NCI-H1694 treated with DMSO at 0.1 percent for 48 hours (cell line): ENCODE measurements at places on chromosomes 1 and 21.

- no peak for DNase-seq
These were observed 1.8 kb downstream of the RNF220 start for GRCh38 chr1:44406737-44407429.

DNA sequence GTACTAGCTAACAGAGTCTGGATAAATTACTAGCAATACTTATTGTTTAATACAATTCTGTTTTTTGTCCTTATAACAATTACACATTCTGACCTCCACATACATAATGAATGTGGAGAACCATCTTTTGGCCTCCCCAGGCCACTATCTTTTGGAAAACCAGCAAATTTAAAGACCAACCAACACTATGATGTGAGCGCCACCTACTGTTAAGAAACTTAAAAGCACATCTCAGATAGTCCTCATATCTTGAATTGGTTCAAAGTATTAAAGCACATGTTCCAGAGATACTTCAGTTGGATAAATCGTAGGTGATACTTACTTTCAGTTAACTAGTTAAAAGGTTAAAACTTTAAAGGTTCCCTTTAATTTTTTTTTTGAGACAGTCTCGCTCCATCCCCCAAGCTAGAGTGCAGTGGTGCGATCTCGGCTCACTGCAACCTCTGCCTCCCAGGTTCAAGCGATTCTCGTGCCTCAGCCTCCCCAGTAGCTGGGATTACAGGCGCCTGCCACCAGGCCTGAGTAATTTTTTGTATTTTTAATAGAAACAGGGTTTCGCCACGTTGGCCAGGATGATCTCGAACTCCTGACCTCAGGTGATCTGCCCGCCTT, 29.3 kb upstream of the USP1 start:
- peak; percentile 90 for DNase-seq

DNA sequence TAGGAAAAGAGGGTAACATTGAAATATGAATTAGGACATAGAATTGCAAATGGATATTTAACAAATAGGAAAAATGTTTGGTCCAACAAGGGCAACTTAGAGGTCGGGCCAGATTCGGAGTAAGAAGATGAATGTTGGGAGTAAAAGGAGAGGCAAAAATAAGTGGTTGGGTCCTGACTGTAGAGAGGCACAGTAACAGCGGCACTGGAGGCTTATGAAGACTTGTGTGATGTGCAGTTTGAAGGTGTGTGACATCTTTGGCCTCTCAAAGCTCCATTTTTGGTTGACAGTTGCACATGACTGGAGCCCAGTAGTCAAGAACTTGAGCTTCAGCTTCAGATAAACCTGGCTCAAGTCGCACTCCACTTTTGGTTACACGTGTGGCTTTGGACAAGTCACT, 109.9 kb upstream of the PAXBP1 start:
- DNase-seq: no peak

DNA sequence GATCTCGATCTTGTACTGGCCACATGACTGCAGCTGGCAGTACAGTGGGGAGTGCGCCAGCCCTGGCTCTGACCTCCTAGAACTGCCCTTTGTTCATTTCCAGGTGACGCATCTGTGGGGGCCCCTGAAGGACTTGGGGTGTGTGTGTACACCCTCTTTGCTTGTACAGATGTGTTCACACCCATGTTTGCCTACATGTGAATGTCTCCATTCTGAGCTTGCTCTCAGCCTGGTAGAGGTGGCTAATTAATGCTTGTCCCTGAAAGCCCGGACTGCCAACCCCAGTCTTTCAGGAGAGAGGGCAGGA, 19.8 kb downstream of the TNFRSF1B start:
- DNase-seq: no peak

DNA sequence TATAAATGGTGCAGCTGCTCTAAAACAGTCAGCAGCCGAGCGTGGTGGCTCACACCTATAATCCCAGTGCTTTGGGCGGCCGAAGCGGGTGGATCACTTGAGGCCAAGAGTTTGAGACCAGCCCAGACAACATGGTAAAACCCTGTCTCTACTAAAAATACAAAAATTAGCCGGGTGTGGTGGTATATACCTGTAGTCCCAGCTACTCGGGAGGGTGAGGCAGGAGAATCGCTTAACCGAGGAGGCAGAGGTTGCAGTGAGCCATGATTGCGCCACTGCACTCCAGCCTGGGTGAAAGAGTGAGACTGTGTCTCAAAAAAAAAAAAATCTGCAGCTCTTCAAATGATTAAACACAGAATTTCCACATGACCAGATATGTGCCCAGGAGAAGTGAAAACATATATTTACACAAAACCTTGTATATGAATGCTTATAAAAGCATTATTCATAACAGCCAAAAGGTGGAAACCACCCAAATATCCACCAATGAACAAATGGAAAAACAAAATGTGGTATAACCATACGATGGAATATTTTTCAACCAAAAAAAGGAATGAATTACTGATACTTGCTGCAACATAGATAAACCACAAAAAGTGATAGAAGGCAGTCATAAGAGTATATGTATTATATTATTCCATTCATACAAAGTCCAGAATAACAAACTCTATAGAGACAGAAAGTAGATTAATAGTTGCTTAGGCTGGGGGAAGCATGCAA, 14.1 kb downstream of the EPS15 start:
- no peak for DNase-seq

GRCh38 chr1:203839081-203839480, 22.3 kb upstream of the SNRPE start:
- no peak for DNase-seq

- DNase-seq: no peak
These were observed 133.4 kb upstream of the ERRFI1 start for GRCh38 chr1:8159470-8160024.

GRCh38 chr1:214281021-214281719, at the start of gene SMYD2:
TSS of gene SMYD2 (plus strand) at chr1:214281159. CDS start at chr1:214281255, 96 bp downstream.
- DNase-seq: peak; percentile 29

GRCh38 chr1:6303397-6304012, 42.6 kb upstream of the GPR153 start:
- no peak for DNase-seq

DNA sequence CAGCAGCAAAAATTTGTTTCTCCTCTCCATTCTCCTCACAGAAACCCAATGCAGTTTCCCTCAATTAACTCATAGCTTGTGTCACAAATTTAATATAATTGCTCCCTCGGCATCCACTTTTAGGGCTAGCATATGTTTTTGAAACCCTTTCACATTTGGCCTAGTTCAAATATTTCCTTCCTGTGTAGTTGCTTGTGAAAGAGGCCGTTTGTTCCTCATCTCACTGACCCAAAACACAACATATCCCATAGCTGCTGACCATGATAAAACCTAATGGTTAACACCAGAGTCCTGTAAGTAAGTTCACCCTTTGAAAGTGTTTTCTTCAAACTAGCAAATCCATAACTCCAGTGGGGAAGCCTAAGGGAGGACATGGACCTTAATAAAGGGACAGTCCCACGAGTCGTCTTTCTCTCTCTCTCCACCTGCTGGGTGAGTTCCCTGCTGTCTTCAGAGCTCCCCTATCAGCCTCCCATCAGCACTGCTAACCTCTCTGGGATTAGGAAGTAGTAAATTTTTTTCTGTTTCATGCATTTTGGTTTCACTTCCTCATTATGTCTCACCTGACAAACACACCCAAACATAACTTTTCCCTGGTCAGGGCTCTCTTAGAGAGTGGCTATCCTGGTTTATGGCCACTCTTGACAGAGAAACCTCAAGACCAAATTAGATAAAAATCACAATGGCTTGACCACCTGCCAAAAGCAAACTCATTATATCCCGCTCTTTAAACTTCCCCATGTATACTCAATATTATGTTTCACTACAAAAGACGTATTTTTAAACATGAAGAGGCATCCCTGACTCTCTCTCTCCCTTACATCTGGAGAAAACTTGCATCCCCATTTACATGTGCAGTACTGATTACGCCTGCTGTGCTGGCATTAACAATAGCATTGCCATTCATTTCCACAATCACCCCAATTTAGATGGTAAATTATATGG, 177.7 kb upstream of the HP1BP3 start:
- DNase-seq: no peak

DNA sequence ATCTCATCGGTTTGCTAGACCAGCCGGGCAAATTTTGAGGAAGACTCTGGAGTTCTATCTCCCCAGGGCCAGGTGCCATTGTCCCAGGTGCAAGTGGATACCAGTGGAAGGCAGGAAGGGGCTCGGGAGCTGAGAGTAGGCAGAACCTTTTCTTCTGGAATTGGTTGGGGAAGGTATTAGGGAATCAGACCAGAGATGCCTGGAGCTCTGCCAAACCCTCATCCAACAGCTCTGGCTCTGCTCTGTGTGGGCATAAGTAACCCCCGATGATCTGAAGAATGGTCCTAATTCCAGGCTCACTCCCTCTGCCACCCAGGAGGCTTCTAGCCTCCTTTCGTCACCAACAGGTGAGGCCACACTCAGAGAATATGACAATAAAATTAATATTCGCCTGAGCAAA, 69.9 kb downstream of the PGBD5 start:
- no peak for DNase-seq
